K562 (cell line): ENCODE measurements at places on chromosomes 3 and 15. TPM values are rescaled to one million over a fixed set of nuclear protein-coding genes. Genes with fewer than 3 reads are reported as not detected.
A peak's percentile ranks its signal among the peaks of the same experiment; 100 is the strongest.

- no peaks in the 10 kb centered on the region for H3K27me3 ChIP-seq
- no peaks in the 10 kb centered on the region for H3K36me3 ChIP-seq
- no peaks in the 10 kb centered on the region for H3K4me1 ChIP-seq
- no peak for DNase-seq
Observed at GRCh38 chr3:139811331-139811730, 123.7 kb upstream of the CLSTN2 start.

DNA sequence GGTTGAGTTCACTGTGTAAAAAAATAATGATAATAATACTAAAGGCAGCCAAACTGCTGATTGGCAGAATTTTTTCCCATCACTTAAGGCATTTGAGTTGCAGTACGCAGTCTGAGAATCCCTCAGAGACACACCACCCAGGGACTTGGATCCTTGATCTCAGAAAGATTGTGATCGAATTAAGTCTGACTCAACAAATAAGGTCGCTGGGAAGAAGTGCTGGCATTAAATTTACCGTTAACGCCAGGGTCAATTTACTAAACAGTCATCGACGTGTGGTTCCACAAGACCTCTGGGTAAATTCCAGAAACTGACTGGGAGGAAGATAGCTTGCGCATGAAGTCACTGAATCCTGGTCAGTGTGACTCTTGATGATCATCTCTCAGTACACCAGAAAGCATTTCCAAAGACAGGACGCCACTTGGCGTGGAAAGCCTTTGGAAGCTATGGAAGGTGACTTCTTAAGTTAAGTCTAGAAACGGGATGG lies 48.3 kb upstream of the CGNL1 start:
- DNase-seq: no peak
- H3K4me1 ChIP-seq: peaks cover 47% of the 10 kb centered on the region
- no peaks in the 10 kb centered on the region for H3K27me3 ChIP-seq
- no peaks in the 10 kb centered on the region for H3K36me3 ChIP-seq
- peak overlapping the region; percentile 65 for H3K27ac ChIP-seq

DNA sequence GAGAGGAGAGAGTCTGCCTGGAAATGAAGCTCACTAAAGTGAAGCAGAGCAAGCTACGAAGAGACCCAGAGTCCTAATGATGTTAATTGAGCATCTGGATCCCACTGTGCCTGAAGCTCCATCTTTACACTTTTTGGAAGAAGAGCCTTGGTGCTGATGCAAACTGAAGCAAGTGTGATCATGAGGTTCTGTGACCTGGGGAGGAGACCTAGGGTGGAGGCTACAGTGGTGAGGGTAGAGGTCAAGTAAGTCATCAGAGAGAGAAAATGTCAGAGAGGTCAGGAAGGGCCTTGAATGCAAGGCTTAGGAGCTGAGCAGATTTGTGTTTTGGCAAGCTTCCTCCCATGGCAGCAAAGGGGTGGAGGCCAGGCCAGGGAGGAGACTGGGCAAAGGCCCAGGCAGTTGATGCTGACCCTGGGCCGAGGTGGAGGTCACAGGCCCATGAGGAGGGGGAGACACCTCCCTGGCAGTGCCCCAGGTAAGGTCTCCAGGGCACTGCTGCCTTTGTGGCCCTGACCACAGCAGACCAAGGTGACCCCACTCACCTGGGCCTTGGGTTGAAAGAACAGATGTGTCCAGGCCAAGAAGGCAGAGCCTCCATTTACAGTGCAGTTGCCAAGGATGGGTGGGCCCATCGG lies 1.6 kb downstream of the GRIP2 start:
- no peak overlapping the region for H3K4me3 ChIP-seq
- DNase-seq: no peak
- no peaks in the 10 kb centered on the region for H3K36me3 ChIP-seq
- H3K27ac ChIP-seq: no peak overlapping the region

- H3K27me3 ChIP-seq: no peaks in the 10 kb centered on the region; the same call in 1 of the 2 replicates
- no peaks in the 10 kb centered on the region for H3K36me3 ChIP-seq
- no peak overlapping the region for H3K4me3 ChIP-seq
- no peak overlapping the region for H3K27ac ChIP-seq
- DNase-seq: no peak
- H3K4me1 ChIP-seq: no peaks in the 10 kb centered on the region
Observed at GRCh38 chr15:98838387-98839259, 169.0 kb downstream of the PGPEP1L start.

DNA sequence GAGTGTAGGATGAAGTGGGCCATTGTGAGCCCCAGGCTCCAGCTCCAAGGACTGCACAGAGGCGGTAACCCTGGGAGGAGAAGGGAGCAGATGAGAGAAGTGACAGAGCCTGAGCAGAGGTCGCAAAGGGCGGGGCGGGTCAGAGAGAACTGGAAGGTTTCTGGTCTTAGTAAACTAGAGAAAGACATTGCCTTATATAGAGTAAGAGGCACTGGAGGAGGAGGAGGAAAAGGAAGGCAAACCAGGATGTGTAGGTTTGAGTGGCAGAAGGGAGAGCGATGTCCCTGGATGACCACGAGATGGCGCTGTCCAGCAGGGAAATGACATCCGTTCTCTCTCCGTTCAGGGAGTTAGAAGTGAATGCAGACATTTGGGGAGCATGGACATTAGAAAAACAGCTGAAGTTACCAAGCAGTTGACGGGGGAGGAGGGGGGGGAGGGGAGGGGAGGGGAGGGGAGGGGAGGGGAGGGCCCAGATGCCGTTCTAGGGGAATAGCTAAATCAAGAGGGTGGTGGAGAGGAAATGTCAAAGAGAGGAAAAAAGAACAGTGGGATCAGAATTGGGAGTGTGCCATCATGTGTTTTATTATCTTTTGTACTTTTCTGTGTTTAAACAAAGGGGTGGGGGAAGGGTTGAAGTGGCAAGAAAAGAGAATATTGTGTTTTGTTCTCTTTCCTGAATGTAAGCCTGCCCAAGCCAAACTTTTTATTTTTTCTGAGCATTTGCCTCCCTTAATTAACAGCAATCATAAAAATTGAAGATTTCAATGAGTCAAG lies 48.8 kb downstream of the STARD5 start:
- H3K27ac ChIP-seq: no peak overlapping the region
- no peaks in the 10 kb centered on the region for H3K27me3 ChIP-seq

GRCh38 chr3:18499301-18499700 lies 74.2 kb upstream of the SATB1 start:
- H3K4me3 ChIP-seq: no peak overlapping the region
- DNase-seq: no peak
- no peaks in the 10 kb centered on the region for H3K27me3 ChIP-seq
- H3K36me3 ChIP-seq: no peaks in the 10 kb centered on the region
- H3K27ac ChIP-seq: no peak overlapping the region
- no peaks in the 10 kb centered on the region for H3K4me1 ChIP-seq

Gene RNF13
- 14.8 and 18.2 TPM in 2 replicates for total RNA-seq

Gene ST3GAL6
- not detected in 2 replicates for total RNA-seq

GRCh38 chr3:84893211-84893610 lies 65.6 kb upstream of the CADM2 start:
- no peaks in the 10 kb centered on the region for H3K36me3 ChIP-seq
- no peaks in the 10 kb centered on the region for H3K27me3 ChIP-seq
- no peak overlapping the region for H3K27ac ChIP-seq
- DNase-seq: no peak
- no peaks in the 10 kb centered on the region for H3K4me1 ChIP-seq

GRCh38 chr15:80999623-81000036 lies 1.1 kb upstream of the TLNRD1 start:
- peaks cover 31% of the 10 kb centered on the region for H3K4me1 ChIP-seq
- peak overlapping the region; percentile 90 for H3K4me3 ChIP-seq
- H3K36me3 ChIP-seq: peaks cover 13% of the 10 kb centered on the region; the same call in 1 of the 3 replicates
- no peaks in the 10 kb centered on the region for H3K27me3 ChIP-seq

- no peaks in the 10 kb centered on the region for H3K36me3 ChIP-seq
- H3K27ac ChIP-seq: no peak overlapping the region
- no peaks in the 10 kb centered on the region for H3K4me1 ChIP-seq
- no peak for DNase-seq
Observed at GRCh38 chr3:54793171-54793570, 134.7 kb downstream of the LRTM1 start.

- no peak for DNase-seq
- H3K27ac ChIP-seq: no peak overlapping the region
- H3K27me3 ChIP-seq: no peaks in the 10 kb centered on the region; the same call in 2 of the 3 replicates
- no peaks in the 10 kb centered on the region for H3K36me3 ChIP-seq
Observed at GRCh38 chr3:58620421-58620820, 43.2 kb upstream of the FAM107A start.

GRCh38 chr3:88149101-88149508 lies 654 bp upstream of the C3orf38 start:
- no peaks in the 10 kb centered on the region for H3K27me3 ChIP-seq
- peaks cover 8% of the 10 kb centered on the region; the same call in 1 of the 3 replicates for H3K4me1 ChIP-seq
- peaks cover 11% of the 10 kb centered on the region for H3K36me3 ChIP-seq
- H3K27ac ChIP-seq: peak overlapping the region; percentile 99
- peak overlapping the region; percentile 93 for H3K4me3 ChIP-seq
- peak; percentile 41 for DNase-seq

Gene C3orf85
- total RNA-seq: not detected in 2 replicates

GRCh38 chr3:178969004-178969700 lies 102.5 kb downstream of the ZMAT3 start:
- no peak overlapping the region for H3K27ac ChIP-seq
- no peak for DNase-seq

DNA sequence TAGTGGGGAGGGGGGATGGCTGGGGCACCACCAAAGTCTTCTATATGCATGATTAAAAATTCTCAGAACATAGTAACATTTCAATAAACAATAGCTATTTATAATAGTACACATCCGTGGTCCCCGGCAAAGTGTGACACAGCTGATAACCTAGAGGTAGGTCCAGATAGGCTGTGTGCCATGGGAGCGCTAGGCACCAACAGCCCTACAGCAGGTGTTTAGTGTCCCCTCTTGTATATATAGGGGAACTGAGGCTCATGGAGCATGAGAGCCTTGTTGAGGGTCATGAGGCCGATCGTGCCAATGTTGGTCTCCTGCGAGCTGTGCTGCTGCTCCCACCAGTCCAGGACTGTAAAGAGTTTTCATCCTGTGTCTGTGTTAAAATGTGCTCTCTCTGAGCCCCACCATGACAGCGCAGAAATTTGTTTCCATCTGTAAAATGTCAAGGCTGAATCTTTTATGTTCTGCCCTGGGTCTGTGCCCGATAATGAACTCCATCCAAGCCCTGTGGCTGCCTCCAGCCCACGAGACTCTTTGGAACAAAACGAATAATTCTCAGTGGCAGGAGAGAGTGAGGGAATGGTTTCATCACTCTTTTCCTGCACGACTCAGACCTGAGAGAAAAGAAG lies 14.5 kb downstream of the TMEM158 start:
- no peaks in the 10 kb centered on the region for H3K36me3 ChIP-seq
- no peak for DNase-seq

- H3K27me3 ChIP-seq: no peaks in the 10 kb centered on the region
- H3K4me3 ChIP-seq: no peak overlapping the region
- H3K27ac ChIP-seq: no peak overlapping the region
- no peaks in the 10 kb centered on the region for H3K4me1 ChIP-seq
- no peaks in the 10 kb centered on the region for H3K36me3 ChIP-seq
Observed at GRCh38 chr3:103181160-103181559, 746.3 kb downstream of the ZPLD1 start.

GRCh38 chr3:89221924-89222323 lies 114.5 kb downstream of the EPHA3 start:
- H3K27me3 ChIP-seq: no peaks in the 10 kb centered on the region
- no peak for DNase-seq
- H3K36me3 ChIP-seq: no peaks in the 10 kb centered on the region
- no peaks in the 10 kb centered on the region for H3K4me1 ChIP-seq
- H3K27ac ChIP-seq: no peak overlapping the region

Gene DUOX1
- 0.22 TPM in 2 replicates for total RNA-seq

GRCh38 chr3:134993011-134993410 lies 198.0 kb downstream of the EPHB1 start:
- no peaks in the 10 kb centered on the region for H3K4me1 ChIP-seq
- H3K27me3 ChIP-seq: no peaks in the 10 kb centered on the region
- H3K36me3 ChIP-seq: no peaks in the 10 kb centered on the region
- no peak overlapping the region for H3K27ac ChIP-seq
- no peak for DNase-seq

GRCh38 chr3:188822004-188822403 lies 349.8 kb upstream of the TPRG1 start:
- H3K27ac ChIP-seq: no peak overlapping the region
- DNase-seq: no peak
- H3K36me3 ChIP-seq: no peaks in the 10 kb centered on the region
- no peak overlapping the region for H3K4me3 ChIP-seq

Gene LRRC49
- not detected in 2 replicates for total RNA-seq
